ENCODE measurements at places on chromosomes 12 and 14.

- no peak for DNase-seq
Measured at GRCh38 chr12:2925322-2925995, 33.7 kb upstream of the TEAD4 start.

GRCh38 chr12:99284161-99284560, 363.4 kb upstream of the GARIN6 start:
- no peak for DNase-seq

DNA sequence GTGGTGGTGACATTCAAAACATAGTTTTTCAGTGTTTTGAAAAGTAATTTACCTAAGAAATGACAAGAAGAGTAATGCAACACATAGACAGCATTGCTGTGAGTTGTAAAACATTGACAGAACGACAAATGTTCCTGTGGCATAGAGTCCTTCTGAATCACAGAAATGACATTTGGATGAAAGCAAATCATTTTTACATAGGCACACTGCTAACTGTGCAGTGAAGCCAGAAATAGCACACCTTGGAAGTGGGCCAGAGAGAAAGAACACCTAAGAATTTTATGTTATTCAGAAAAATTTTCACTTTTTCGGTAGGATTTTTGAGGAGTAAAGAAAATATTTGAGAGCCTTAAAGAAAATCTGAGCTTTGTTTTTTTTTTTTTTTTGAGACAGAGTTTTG, 100.6 kb downstream of the ANO4 start:
- no peak for DNase-seq

DNA sequence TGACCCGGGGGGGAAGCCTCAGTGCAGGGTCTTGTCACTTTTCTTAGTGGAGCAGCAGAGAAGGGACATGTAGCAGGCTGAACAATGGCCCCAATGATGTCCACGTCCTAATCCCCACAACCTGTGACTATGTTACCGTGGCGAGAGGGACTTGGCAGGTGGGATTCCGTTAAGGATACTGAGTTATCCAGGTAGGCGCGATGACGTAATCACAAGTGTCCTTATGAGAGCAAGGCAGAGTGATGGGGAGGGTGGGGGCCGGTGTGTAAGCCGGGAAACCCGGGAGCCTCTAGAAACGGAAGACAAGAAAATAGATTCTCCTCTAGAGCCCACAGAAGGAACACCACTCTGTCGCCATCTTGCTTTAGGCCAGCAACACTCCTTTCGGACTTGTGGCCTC, 4.4 kb downstream of the OTUB2 start:
- no peak for DNase-seq

- DNase-seq, result no peak
Measured at GRCh38 chr12:32051511-32052211, 55.0 kb upstream of the BICD1 start.

DNA sequence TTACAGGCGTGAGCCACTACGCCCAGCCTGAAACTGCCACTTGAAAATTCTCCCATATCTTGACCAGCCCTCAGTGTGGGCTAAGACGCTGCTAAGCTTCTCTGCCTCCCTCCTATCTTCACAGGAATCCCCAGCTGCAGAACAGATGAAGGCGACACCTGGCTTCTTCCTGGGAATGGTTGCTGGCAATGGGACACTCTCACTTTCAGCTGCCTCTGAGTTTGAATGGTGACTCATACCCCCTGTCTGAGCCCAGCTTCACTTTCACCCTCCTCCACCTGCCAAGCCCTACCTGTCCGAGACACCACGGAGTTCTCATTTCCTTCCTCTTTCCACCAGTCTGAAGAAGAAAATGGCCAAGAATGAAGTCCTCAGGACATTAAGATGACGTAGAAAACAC, 18.3 kb upstream of the VASH1 start:
- no peak for DNase-seq

GRCh38 chr14:52926953-52927352, 23.9 kb downstream of the FERMT2 start:
- DNase-seq, result no peak

DNA sequence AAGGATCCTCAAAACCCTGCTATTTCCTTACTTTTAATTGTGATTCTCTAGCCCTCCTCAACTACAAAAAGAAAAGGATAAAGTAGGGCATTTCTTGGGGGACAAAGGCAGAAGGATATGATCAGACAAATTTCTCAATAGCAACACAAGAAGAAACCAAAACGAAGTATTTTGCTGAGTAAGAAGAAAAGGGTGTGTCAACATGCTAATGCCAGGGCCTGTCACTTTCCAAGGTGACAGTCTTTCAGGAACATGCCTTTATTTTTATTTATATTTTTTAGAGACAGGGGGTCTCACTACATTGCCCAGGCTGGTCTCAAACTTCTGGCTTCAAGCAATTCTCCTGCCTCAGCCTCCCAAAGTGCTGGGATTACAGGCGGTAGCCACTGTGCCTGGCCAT, 39.8 kb downstream of the CBX5 start:
- no peak for DNase-seq

- no peak for DNase-seq
Measured at GRCh38 chr12:96206936-96207662, 12.9 kb downstream of the ELK3 start.

- no peak for DNase-seq
Measured at GRCh38 chr12:115898670-115899069, 378.8 kb downstream of the MED13L start.

DNA sequence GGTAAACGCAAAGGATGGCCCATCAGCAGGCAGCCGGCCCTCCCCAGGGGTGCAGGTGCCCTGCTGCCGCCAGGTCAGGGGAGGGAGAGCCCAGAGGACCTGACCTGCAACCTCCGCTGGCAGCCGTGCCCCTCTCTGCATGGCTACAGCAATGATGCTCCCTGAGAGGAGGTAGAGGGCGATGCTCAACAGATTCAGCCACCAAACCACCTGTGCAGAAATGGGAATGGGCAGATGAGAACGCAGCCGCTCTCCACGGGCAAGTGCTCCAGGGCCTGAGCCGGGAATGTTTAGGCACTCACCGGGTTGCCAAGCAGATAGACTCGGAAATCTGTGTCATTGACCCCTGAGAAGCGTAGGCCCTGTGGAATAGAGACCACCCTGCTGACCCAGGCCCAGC, 8.7 kb upstream of the NGB start:
- no peak for DNase-seq

GRCh38 chr14:32070282-32070681, 6.8 kb upstream of the ARHGAP5 start:
- no peak for DNase-seq

DNA sequence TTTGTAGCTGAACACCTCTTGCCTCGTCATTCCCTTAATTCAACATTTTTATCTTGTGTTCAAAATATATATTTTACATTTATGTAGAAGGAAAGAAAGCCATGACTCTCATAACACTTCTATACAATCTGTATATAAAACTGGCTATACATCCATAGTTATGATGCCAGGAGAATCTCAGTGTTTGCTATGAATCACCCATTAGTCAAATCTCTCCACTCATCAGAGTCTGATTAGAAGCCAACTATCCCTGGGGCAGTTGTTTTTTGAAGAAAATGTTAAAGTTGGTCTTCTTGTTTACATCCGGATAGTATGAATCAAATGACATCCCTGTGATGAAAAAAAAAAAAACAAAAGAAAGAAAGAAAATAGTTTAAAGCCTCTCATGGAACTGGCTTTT, 503.9 kb downstream of the NELL2 start:
- no peak for DNase-seq

DNA sequence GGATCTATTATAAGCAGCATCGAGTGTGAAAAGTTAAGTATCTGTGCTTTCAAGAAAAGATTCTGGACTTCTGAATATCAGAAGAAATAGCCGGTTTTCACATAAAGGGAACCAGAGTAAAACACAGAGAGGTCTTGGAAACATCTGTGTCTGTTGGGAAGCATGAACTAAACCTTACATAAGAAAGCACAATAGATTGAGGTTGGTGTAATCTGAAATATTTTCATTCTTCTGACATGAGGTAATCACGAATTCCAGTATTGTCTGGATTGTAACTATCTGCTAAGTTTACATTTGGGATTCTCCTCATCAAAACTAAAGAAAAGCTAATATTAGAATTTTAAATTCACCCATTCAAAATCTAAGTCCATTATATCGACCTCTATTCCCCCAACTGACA, 161.3 kb downstream of the CPNE8 start:
- DNase-seq, result no peak

DNA sequence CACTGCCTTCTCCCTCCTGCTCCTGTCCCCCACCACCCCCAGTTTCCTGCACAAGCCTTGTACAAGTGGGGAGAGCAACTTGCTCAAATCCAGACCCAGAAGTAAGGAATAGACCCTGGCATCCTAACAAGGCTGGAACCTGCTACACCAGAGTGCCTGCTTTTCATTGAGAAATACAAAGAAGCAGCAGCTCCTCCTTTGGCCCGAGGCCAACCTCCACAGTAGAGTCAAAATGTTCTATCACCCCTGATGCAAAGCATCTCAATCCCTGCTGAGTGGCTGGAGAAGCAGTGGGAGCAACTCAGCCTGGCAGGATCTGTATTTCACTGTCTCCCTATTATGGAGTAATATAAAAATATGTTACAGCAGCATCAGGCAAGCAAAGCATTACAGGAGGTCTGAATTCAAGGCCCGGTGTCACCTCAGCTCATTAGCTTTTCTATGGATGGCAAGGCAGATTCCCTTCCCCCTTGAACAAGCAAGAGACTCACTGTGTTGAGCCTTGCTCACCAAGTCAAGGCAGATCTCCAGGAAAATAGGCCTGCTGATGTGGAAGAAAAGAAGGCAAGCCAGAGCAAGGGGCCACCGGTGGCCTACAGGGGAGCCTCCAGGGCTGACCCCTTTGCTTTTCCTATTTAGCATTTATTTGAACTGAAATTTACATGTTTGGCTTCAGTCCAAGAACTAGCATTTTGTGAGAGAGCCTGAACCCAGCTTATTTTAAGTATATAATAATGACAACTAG, 186.3 kb upstream of the EGLN3 start:
- DNase-seq, result no peak

DNA sequence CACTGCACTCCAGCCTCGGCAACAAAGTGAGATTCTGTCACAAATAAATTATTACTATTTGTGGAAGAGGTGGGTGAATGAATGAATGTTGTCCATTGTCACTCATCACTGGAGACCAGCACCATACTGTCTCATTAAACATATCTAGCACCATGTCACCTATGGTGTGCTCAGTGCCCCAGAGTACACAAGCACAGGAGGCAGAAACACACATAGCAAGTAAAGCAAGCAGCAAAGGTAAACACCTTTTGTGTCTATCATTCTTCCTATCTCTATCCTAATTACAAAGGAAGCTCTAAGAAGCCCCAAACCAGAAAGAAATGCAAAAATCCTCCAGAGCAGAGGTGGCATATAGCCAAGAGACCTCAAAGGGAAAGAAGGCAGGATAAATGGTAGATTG, 9.2 kb downstream of the ERO1A start:
- DNase-seq, result no peak

- DNase-seq, result no peak
Measured at GRCh38 chr12:131573631-131574394, 137.1 kb upstream of the SFSWAP start.

- DNase-seq, result no peak
Measured at GRCh38 chr14:80946187-80946586, 4.6 kb upstream of the CEP128 start.

DNA sequence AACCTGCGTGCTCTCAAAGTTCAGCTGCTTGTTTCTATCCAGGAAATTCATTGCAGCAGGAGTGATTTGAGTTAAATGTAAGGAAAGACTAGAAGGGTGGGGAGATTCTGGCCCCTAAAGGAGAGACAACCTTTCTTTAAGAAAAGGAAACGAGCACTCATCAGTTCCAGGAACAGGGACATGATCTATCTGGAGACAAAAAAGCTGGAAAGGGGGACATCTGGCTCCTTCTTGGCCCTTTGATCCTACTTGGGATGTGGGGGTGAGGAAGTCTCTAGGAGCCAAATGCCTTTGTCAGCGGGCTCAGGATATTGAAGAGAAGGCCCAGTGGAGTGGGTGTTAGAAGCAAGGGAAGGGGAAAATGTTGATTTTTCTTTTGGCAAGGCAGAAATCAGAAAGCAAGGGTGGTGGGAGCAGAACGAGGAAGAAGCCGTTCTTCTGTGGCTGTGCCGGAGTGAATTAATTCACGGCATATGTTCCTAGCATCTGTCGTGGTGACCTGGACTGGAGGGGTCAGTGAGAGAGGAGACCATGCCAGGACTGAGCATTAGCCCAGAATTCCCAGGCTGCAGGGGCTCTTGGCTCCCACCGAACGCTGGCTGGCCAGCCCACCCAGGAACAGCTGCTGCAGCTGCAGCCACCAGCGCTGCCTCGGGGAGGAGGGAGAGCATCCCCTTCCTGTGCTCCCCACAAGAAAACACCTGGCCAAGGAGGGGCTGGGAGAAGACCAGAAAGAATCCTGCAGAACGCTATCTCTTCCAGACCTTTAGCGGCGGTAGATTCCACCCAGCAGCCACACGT, 62.8 kb upstream of the GPATCH2L start:
- DNase-seq, result no peak

GRCh38 chr12:106248846-106249371, 1.1 kb upstream of the CKAP4 start:
- no peak for DNase-seq

- DNase-seq, result no peak
Measured at GRCh38 chr14:31968107-31968810, 108.8 kb upstream of the ARHGAP5 start.

DNA sequence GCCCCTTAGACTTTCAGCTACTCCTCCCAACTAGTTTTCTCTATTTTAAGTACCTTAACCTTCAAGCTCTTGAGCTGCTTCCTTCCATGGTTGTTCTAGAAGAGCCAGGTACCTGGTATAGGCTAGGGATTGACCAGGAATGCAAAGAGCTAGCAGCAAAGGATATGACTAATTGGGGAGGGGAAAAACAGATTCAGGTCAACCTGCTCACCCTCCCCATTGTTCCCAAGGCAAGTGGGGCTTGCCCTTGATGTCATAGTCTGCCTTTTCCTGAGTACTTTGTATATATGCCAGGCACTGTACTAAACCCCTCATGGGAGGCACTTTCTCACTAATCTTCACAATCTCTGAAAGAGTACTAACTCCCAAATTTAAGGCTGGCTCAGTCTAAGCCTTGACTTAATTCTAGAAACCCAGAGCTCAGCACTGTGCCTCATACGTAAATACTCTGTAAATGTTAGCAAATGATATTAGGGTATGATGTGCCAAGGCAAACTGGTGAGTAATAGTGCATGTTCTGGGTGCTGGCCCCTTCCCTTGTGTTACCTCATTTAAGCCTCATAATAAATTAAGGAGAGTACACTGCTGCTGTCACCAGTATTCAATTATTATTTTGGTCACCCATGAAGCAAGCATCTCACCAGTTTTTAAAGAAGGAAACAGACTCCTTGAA, 42.2 kb downstream of the SUDS3 start:
- no peak for DNase-seq

GRCh38 chr14:104425763-104426646, 153.6 kb upstream of the C14orf180 start:
- no peak for DNase-seq

- DNase-seq, result no peak
Measured at GRCh38 chr12:59405992-59406391, 189.8 kb upstream of the SLC16A7 start.

- DNase-seq, result no peak
Measured at GRCh38 chr14:101821528-101821927, 60.0 kb downstream of the PPP2R5C start.

DNA sequence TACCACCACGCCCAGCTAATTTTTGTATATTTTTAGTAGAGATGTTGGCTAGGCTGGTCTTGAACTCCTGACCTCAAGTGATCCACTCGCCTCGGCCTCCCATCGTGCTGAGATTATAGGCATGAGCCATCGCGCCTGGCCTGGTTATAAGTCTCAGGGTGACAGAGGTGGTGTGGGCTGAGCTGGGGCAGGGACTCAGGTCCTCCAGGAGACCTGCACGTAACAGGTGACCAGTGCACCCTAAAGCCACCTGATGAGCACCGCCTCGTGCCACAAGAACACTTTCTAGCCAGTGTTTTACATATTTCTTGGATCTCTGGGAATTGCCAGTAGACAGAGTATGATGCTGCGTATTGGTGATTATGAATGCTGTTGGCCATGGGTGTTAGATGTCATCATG, 136.5 kb upstream of the CPM start:
- DNase-seq, result no peak

Measured in left kidney (tissue), 8 donors.